ENCODE measurements at places on chromosomes 5 and 9.

GRCh38 chr5:114152656-114153360, 209.1 kb upstream of the KCNN2 start:
- no peak overlapping the region for H3K4me3 ChIP-seq
- DNase-seq: no peak
- H3K27me3 ChIP-seq: no peaks in the 10 kb centered on the region
- H3K4me1 ChIP-seq: no peaks in the 10 kb centered on the region
- no peak overlapping the region for H3K27ac ChIP-seq
- H3K36me3 ChIP-seq: no peaks in the 10 kb centered on the region

GRCh38 chr5:92678640-92679039, 902.4 kb downstream of the NR2F1-AS1 start:
- H3K27me3 ChIP-seq: no peaks in the 10 kb centered on the region
- no peak overlapping the region for H3K27ac ChIP-seq
- no peaks in the 10 kb centered on the region for H3K36me3 ChIP-seq
- H3K4me1 ChIP-seq: no peaks in the 10 kb centered on the region

- H3K27ac ChIP-seq: no peak overlapping the region
- H3K36me3 ChIP-seq: no peaks in the 10 kb centered on the region
- DNase-seq: no peak
Observed at GRCh38 chr9:106535439-106535838, 327.5 kb upstream of the ZNF462 start.

DNA sequence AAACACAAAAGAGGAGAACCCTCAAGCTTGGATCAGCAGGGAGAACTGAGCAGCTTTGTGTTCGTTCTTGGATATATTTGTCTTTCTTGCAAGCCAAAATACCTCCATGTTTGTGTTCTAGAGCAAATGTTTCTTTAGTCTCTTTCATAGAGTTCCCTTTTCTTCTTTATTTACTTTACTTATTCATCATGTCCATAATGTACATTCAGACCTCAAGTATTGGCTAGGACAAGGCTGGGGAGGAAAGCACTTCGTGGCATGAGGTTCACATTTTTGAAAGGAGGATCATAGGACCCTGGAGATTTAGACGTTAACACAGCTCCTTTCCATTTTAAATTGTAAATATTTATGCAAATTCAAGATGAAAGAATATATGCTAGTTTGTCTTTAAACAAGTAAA, 590.2 kb upstream of the MEF2C start:
- no peak overlapping the region for H3K27ac ChIP-seq
- H3K4me3 ChIP-seq: no peak overlapping the region
- no peaks in the 10 kb centered on the region for H3K36me3 ChIP-seq

DNA sequence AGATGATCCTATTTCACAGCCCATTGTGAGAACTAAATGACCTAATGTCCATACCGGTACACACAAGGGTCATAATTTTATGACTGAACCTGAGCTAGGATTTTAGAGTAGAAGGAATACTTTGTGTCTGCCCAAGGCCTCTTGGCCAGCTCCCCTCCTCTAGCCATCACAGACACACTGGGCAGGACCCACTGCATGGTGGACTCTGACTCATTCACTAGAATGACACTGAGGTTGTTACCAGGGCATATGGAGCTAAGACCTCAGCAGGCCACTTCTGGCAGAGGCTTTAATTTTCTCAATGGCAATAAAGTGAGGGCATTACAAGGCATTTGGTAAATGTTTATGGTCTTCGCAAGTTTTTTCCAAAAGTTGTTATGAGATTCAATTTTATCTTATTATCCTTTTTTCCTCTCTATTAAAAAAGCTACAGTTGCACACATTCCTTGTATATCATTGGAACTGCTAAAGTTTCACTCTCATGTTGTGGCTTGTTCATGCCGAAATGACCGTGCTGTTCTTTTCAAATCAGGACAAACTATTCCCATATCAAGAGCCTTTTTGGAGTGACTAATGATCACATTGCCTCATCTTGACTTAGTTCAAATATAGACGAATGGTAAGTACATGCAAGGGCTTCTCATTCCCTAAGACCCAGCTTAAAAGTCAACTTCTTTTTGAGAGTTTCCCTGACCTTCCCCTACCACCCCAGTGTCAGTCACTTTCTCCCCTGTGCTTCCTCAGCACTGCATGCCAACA, 595.7 kb downstream of the ACTL7B start:
- DNase-seq: no peak
- no peak overlapping the region for H3K4me3 ChIP-seq
- H3K27ac ChIP-seq: no peak overlapping the region
- no peaks in the 10 kb centered on the region for H3K27me3 ChIP-seq
- no peaks in the 10 kb centered on the region for H3K36me3 ChIP-seq
- H3K4me1 ChIP-seq: no peaks in the 10 kb centered on the region

GRCh38 chr9:126406075-126406667, 79.5 kb downstream of the MVB12B start:
- H3K36me3 ChIP-seq: no peaks in the 10 kb centered on the region
- no peak overlapping the region for H3K27ac ChIP-seq
- peaks cover 14% of the 10 kb centered on the region for H3K27me3 ChIP-seq
- DNase-seq: no peak
- no peak overlapping the region for H3K4me3 ChIP-seq

GRCh38 chr9:18459962-18460584, 13.9 kb upstream of the ADAMTSL1 start:
- H3K36me3 ChIP-seq: no peaks in the 10 kb centered on the region
- H3K27ac ChIP-seq: no peak overlapping the region
- no peak for DNase-seq
- no peaks in the 10 kb centered on the region for H3K27me3 ChIP-seq
- no peaks in the 10 kb centered on the region for H3K4me1 ChIP-seq

- no peaks in the 10 kb centered on the region for H3K36me3 ChIP-seq
- H3K27me3 ChIP-seq: no peaks in the 10 kb centered on the region
- no peak overlapping the region for H3K4me3 ChIP-seq
- no peak for DNase-seq
Observed at GRCh38 chr9:133499132-133499891, 20.4 kb upstream of the SLC2A6 start.

GRCh38 chr5:135629666-135630065, 50.9 kb upstream of the CXCL14 start:
- no peak overlapping the region for H3K4me3 ChIP-seq
- H3K36me3 ChIP-seq: no peaks in the 10 kb centered on the region
- peaks cover 2% of the 10 kb centered on the region for H3K27me3 ChIP-seq
- no peak for DNase-seq

DNA sequence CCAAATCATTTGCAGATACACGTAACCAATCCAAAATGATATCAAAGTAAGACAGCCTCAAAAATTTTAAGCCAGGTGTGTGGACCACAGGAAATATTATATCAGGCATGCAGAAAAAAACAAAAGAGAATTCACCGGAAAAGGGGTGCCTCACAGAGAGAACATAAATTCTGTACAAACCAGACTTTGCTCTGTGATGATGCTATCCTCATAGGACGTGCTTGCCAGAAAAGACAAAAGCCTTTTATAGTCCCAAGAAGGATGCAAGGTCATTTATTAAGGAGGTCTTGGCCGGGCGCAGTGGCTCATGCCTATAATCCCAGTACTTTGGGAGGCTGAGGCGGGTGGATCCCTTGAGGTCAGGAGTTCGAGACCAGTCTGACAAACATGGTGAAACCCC, 16.8 kb upstream of the ATP6V1G1 start:
- no peak for DNase-seq
- H3K36me3 ChIP-seq: no peaks in the 10 kb centered on the region
- H3K27me3 ChIP-seq: peaks cover 16% of the 10 kb centered on the region
- H3K4me3 ChIP-seq: no peak overlapping the region
- H3K4me1 ChIP-seq: no peaks in the 10 kb centered on the region

DNA sequence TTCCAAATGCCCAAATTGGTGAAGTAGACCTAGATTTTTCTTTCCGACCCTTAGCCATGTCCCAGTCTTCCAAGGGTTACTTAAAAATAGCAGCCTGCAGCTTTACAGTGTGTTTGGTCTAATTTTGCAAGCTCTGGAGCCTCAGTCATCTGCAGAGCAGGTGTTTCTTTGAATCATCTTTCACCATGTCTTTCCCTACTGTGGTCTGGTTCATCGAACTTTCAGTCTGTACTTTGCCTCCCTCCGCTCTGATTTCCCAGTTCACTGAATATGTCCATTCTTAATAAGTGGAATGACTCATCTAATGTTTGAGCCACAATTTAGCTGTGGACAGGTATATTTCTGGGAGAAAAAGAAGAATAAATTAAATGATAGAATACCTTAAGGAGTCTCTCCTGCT, 1060.7 kb downstream of the EFNA5 start:
- no peak overlapping the region for H3K4me3 ChIP-seq
- no peaks in the 10 kb centered on the region for H3K4me1 ChIP-seq
- no peak for DNase-seq

DNA sequence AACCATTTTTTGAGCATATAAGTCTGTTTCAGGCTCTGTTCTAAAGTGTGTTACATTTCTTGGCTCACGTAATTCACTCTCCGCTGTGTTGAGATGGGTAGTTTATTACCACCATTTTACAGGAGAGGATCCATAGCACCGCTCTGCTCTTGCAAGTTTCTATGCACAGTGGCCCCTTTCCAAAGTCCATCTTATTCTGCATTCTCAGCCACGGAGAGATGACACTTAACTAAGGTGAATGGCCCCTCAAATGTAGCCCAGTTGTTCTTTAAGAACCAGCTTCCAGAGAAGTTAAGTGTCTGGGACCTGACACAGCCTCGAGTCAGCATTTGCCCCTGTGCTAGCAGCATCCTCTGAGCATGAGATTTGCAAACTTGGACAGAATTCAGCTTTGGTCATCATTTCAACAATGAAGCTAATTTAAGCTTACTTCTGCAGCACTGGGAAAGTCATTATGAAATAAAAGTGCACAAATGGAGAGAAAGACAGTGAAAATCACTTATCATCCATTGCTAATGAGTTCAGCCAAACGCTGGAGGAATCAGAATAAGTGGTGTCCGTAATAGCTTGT, 61.9 kb downstream of the FAM78A start:
- no peak overlapping the region for H3K4me3 ChIP-seq
- DNase-seq: no peak
- H3K27ac ChIP-seq: no peak overlapping the region
- H3K36me3 ChIP-seq: peaks cover 50% of the 10 kb centered on the region
- peaks cover 13% of the 10 kb centered on the region for H3K4me1 ChIP-seq
- H3K27me3 ChIP-seq: no peaks in the 10 kb centered on the region

- DNase-seq: no peak
- no peaks in the 10 kb centered on the region for H3K36me3 ChIP-seq
- no peak overlapping the region for H3K4me3 ChIP-seq
Observed at GRCh38 chr9:8826281-8826680, 1026.7 kb upstream of the DMAC1 start.

GRCh38 chr5:7329141-7329540, 66.8 kb upstream of the ADCY2 start:
- no peak for DNase-seq
- no peaks in the 10 kb centered on the region for H3K36me3 ChIP-seq

DNA sequence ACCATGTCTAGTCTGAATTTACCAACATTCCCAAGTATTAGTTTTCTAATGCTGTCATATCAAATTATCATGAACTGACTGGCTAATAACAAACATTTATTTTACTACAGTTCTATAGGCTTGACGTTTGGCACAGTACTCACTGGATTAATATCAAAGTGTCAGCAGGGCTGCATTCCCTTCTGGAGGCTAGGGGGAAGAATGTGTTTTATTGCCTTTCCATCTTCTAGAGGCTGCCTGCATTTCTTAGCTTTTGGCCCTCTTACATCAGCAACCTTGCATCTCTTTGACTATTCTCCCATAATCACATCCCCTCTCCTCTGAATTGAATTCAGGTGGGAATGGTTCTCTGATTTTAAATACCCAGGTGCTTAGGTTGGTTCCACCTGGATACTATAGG, 84.7 kb downstream of the EDIL3 start:
- H3K36me3 ChIP-seq: no peaks in the 10 kb centered on the region
- DNase-seq: no peak
- no peak overlapping the region for H3K27ac ChIP-seq
- H3K4me3 ChIP-seq: no peak overlapping the region
- H3K4me1 ChIP-seq: no peaks in the 10 kb centered on the region
- H3K27me3 ChIP-seq: no peaks in the 10 kb centered on the region

Measured in activated T-helper 1 cell treated with anti-CD3 and anti-CD28 coated beads, Interleukin-12 subunit alpha, Interleukin-12 subunit beta, Interleukin-2, Interleukin-4 antibody, amounts not matched to agents 30 ng/mL and 10 ng/mL and 1 ng/mL, durations not matched to agents 14 hours and 24 hours and 36 hours (primary cell).